Left cardiac atrium (tissue), 4 donors: ENCODE measurements at places on chromosomes 4 and X. TPM values are rescaled to one million over a fixed set of nuclear protein-coding genes. Genes with fewer than 3 reads are reported as not detected.

Gene EGF
- total RNA-seq = 8.3 TPM

DNA sequence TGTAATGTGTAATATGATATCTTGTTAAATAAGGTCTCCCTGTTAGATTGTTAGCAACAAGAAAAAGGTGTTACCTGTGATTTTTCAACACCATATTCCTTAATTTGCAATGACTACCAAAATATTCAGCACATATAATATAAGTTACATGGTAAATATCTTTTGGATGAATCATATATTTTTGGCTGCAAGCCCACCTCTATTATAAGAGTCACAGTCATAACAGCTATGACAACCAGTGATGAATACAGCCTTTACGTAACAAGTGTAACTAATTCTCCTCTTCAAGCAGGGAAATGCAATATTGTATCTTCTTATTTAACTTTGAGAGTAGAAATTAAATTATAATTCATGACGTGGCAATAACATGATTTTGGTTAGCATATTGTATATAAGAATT lies 187.0 kb downstream of the NLGN4X start:
- DNase-seq = no peak

- no peak for DNase-seq
Observed at GRCh38 chrX:150255441-150256296, 107.4 kb upstream of the MAMLD1 start.

Gene RIPPLY1
- not detected for total RNA-seq

- DNase-seq = no peak
Observed at GRCh38 chr4:15586066-15586465, 69.1 kb downstream of the FBXL5 start.

GRCh38 chr4:171924746-171925376 lies 111.7 kb downstream of the GALNTL6 start:
- DNase-seq = no peak

- no peak for DNase-seq
Observed at GRCh38 chr4:73139991-73140390, 70.5 kb upstream of the COX18 start.

DNA sequence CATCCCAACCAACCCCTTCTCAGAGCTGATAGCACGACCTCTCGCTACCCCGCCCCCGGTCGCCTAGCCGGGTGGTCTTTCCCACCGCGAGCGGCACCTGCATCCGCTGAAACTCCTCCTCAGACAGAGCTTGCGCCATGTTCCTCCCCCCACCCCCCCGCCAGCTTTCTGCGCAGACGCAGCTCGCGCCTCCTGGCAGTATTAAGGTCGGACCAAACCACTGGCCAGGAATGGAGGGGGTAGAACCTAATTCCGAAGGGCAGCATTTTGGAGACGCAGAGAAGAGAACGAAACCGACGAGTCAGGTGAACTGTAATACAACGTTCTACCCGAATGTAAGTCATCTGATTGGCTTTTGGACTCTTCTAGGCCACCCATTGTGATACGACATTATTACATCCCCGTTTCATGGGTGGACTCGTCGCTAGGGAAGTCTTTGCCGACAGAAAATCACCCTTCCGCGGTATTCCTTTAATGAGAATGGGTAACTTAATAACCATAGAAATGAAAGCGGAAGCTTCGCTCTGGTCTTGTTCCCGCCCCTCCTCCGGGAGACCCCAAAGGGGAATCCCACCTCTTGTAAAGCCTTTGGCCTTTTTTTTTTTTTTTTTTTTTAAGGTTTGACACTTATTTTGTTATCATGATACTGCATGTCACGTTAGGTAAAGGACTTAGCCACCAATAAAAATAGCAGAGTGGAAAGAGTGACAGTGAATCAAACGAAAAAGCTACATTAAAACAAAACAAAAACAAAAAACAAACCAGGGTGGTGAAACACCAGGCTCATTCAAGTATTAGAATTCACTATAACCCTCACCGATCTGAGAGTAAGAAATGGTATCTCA lies at the start of gene GRIPAP1:
GRIPAP1 (minus strand) TSS at position 174 of the 845 bp plus-strand sequence; CDS start at position 139, 35 bp downstream.
- DNase-seq = peak; percentile 72

Gene GRSF1
- total RNA-seq = 64.4 TPM

GRCh38 chr4:165874791-165875371 lies 1.8 kb downstream of the TLL1 start:
- peak; percentile 53 for DNase-seq

GRCh38 chr4:101678180-101678579 lies 112.3 kb upstream of the BANK1 start:
- DNase-seq = no peak

- no peak for DNase-seq
Observed at GRCh38 chr4:16037901-16038300, 45.9 kb downstream of the PROM1 start.

DNA sequence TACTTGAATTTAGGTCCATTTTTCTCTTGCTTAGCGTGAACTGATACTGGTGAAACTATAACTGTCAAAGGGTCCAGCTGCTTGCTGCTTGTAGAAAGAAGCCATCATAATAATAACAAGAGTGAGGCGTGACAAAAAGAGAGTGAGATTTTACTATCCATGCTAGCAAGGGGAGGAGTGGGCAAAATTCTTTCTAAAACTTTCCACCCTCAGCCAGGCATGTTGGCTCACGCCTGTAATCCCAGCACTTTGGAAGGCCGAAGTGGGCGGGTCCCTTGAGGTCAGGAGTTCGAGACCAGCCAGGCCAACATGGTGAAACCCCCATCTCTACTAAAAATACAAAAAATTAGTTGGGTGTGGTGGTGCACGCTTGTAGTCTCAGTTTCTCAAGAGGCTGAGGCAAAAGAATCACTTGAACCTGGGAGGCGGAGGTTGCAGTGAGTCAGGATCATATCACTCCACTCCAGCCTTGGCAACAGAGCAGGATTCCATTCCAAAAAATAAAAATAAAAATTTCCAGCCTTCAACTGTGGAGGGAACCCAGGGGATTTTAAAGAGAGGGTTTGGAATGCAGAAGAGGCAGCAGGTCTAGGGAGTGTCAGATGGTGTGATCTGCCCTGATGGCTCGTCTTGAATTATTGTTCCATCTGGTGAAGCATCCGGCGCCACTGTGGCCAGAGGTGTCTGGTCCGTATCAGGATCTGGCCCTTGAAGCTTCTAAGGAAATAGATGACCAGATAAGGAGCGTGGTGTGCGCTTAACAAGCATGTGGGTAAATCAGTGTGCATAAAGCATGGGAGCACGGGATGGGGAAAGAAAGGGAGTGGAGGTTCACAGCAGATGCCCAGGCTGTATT lies 51.8 kb downstream of the LRP2BP start:
- DNase-seq = peak; percentile 21

GRCh38 chr4:48986654-48987164 lies 634 bp downstream of the CWH43 start:
- no peak for DNase-seq

Gene DMP1
- not detected for total RNA-seq

DNA sequence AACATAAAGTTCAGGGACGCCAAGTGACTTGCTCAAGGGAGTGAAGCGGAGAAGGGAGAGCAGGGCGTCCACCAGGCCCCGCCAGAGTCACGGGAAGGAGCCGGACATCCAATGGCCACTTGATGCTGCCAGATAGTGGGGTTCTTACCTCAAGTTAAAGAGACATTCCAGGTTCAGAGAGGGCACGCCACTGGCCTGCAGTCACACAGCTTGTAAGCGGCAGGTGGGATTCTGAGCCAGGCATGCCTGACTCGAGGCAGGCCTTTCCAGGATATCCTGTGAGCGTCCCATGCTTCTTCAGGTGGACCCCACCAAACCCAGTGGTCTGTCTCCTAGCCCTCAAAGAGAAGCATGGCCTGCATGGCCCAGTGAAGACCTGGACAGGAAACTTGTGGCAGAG lies 2.4 kb downstream of the MAN2B2 start:
- no peak for DNase-seq

- DNase-seq = no peak
Observed at GRCh38 chr4:11484531-11484930, 55.8 kb upstream of the HS3ST1 start.

Gene TAF9B
- 20.3 TPM for total RNA-seq

DNA sequence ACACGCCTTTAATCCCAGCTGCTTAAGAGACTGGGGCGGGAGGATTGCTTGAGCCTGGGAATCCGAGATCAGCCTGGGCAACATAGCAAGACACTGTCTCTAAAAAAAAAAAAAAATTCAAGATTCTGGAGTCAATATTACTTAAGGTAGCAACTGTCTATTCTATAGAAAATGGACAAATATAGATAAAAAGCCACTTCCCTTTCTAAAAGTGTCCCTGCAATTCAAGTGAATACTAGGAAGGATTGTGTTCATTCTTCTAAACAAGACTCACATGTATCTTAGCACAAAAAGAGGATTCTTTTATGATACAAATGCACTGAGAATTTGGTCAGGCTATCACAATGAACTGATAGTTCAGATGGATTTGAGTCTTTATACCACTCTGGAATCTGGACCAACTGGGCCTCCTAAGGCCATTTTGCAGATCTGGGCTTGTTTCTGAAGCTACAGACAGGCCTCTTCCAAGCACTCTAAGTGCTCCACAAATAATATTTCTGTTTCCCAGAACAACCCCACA lies 7.0 kb downstream of the PKD2 start:
- no peak for DNase-seq

Gene TMSB15C
- total RNA-seq = 0.32 TPM

DNA sequence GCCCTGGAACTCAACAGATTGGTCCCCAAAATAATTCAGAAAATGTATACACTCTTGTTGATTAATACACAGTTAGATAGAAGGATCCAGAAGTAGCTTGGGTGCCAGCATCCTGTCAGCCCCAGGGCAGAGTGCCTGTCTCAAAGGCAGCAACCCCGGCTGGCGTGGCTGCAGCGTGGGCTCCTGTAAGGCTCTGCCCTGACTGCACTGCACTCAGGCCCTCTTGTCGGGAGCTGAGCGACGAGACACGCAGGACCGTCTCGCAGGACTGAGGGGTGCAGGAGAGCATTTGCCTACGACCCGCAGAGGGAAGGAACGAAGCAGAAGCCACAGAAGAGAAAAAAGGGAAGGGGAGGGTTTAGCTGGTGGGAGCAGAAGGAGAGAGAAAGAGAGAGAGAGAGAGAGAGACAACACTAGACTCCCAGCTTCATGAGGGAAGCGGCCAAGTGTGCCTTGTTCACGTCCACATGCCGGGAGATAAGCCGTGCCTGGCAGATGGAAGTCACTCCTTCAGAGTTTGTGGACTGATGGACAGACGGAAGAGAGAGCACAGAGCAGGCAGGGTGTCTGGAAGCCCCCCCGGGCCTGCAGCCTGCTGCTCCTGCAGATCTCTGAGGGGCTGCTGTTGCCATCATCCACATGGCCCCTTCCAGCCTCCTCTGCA lies 38.7 kb upstream of the HELT start:
- no peak for DNase-seq

Gene LGI2
- total RNA-seq = 7.4 TPM

Gene SMR3B
- not detected for total RNA-seq

- DNase-seq = no peak
Observed at GRCh38 chr4:139913995-139914598, 239.9 kb downstream of the MAML3 start.

Gene TMEM156
- 0.47 TPM for total RNA-seq

- DNase-seq = no peak
Observed at GRCh38 chrX:11272290-11272689, 20.9 kb upstream of the AMELX start.

DNA sequence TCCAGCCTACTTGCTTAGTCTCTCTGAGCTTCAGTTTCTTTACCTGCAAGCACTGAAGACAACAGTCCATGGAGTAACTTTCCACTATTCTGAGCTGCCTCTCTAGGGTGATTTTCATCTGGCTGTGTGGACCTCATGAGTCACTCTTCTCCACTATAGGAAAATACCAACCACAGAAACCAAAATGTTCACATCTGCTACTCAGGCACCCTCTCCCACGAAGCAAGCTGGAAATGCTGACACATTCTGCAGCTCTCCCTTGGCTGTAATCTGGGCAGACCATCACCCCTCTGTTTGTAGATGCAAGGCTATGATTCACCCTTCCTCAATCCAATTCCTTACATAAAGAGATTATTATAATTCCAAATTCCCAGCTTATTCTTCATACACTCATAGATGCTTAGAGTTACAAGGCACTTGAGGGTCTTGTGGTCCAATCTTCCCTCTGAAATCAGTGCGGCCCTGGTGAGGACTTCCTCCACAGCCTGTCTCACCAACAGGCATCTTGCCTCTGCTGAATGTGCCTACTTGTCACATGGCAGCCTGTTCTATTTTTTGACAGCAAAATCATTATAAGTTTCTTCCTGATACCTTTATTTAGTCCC lies 97.0 kb upstream of the LNX1 start:
- DNase-seq = no peak

- DNase-seq = no peak
Observed at GRCh38 chrX:77446908-77447652, at the start of gene FGF16. Gene FGF16, plus strand, starts transcription at chrX:77447389. Its CDS starts 286 bp downstream, at chrX:77447675.

DNA sequence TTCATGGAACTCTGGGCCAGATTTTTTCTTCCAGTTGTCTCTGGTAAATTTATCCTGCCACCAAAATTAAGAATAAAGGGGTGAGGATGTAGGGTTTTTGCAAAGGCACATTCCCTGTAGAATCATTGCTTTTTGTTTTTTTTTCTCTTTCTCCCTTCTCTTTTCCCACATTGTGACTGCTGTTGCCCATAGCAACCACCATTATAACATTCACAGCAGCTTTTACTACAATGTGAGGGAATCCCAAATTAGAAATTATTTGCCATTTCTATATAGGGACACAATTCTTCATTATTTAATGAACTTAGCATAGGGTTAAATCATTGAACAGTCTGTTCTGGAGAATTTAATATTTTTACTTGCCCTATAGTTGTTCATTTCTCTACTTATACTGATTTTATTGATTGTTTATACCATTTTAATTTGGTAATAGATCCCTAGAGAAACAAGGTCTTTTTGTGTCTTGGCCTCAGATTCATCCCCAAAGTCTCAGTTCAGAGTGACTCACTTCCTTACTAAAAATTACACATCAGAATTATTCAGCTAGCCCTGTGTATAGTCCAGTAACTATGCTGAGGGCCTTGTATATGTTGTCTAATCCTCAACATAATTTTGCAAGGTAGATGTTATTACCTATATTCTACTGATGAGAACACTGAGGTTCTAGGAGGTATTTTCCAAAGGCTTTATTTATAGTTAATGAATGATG lies 80.8 kb upstream of the ANK2 start:
- DNase-seq = no peak

DNA sequence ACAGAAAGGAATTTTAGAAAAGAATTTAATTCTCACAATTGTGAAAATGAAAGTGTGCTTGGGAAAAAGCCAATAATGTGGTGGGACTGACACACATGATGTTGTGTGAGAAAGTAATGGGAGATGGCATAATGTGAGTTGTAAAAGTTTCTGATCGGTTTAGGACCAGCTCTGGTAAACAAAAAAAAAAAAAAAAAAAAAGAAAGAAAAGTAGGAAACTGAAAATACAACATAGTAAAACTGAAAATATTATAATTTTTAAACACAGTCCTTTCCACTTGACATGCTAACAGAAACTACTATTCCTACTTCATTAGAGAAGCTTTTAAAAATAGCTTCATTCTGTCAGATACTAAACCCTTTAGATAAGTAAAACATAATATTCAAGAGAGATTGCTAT lies 28.2 kb downstream of the RAP1GDS1 start:
- DNase-seq = no peak
